IPS DF 6.9 (cell line): ENCODE measurements at places on chromosomes 5 and 9.

DNA sequence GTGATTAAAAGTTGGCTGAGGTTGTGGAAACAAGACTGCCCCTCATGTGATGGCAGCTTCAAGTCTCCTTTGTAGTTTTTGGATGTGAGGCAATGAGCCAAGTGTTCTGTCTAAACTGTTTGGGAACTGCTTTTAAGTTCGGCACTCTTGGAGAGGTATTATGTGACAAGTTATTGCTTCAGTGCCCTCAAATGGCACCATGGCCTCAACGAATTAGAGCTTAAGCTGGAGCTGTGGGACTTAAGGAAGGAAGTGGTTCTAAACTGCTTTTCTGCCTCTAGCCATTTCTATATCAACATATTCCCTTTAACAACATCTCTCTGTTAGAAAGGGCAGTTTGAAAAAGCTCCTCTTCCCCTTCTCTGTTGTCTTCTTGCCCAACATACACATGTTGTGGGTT lies 227.7 kb downstream of the RFK start:
- DNase-seq: no peak

DNA sequence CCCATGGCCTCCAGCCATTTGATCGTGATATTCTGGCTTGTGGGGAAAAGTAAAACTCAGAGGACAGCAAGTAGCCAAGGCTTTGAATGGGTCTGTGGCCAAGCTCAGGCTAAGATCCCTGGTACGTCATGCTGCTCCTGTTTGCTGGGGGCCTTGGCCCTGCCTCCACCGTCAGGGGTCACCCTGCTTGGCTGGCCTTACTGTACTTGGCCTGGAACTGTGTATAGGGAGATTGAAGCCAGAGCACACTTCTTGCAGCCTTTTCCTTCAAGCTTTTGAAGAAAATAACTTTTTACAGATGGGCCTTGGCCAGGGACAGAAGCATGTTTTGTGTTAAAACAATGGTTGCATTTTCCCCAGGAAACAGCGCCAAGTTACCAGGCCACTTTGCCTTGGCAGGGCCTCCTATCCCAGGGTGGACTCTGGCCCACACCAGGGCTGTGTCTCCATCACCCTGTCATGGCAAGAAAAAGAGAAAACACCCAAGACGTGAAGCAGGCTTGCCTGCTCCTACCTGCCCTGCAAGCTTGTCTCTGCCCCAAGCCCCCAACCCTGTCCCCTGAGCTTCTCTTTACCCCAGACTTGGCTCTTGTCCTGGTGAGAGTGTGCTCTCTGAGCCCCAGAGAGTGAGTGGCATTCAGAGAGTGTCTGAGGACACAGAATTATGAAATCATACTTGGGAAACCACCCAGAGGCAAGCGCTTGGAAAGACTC lies 286.9 kb downstream of the GADD45G start:
- DNase-seq: no peak

GRCh38 chr5:134581241-134581981 lies 51.2 kb downstream of the SAR1B start:
- DNase-seq: no peak

- DNase-seq: no peak
These were observed 48.5 kb downstream of the MFAP3 start for GRCh38 chr5:154087260-154087659.

DNA sequence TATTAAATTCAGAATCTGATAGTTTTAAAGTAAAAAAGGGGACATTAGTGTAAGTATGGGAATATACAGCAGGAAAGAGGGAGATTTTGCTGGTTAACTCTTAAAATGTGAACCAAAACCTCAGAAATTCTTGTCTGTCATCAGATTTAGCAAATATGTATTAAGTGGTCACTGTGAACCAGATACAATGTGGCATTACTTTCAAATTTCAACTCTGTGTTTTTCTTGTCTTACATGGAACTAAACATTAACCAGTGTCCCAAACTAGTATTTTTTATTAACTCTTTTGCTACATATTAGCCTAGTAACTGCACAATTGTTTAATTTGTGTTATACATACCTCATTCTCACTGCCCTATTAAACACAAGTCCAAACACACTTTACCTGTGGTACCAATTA lies 259.9 kb upstream of the RASA1 start:
- no peak for DNase-seq

- no peak for DNase-seq
These were observed 233.9 kb upstream of the RPS23 start for GRCh38 chr5:82512025-82512424.

DNA sequence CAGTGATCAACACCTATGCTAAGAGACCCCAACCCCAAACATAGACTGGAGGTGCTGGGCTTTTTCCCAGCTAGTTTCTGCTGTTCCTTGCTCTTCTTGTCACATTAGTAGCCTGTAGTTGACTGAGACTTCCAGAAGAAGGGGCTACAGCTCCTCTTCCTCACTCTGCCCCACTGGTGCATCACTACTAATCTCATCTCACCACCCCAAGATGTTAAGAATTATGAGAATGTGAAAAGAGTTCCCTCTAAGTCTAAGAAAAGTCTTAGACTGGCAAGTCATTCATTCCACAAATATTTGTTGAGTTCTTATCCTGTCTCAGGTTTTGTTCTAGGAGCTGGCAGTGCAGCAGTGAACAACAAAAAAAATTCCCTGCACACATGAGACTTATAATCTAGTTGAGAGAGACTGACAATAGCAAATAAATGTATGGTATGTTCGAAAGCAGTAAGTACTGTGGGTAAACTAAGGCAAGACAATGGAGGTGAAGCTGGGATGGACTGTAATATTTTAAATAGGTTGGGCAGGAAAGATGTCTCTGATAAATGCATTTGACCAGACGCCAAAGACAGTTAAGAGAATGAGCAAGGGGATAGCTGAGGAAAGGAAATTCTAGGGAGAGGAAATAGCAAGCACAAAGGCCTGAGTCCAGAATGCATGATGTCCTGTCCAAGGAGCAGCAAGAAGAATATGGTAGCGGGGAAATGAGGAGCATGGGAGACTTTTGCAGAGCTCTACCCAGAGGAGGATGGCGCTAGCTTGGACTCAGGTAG lies 92.3 kb downstream of the PTCD2 start:
- no peak for DNase-seq

- no peak for DNase-seq
These were observed 60.3 kb downstream of the TENT4A start for GRCh38 chr5:6773342-6774035.

GRCh38 chr5:116492016-116492623 lies 82.5 kb downstream of the SEMA6A start:
- DNase-seq: no peak

GRCh38 chr5:133428072-133428660 lies 184.2 kb downstream of the FSTL4 start:
- no peak for DNase-seq

GRCh38 chr9:76366275-76366674 lies 28.0 kb downstream of the RFK start:
- DNase-seq: no peak

DNA sequence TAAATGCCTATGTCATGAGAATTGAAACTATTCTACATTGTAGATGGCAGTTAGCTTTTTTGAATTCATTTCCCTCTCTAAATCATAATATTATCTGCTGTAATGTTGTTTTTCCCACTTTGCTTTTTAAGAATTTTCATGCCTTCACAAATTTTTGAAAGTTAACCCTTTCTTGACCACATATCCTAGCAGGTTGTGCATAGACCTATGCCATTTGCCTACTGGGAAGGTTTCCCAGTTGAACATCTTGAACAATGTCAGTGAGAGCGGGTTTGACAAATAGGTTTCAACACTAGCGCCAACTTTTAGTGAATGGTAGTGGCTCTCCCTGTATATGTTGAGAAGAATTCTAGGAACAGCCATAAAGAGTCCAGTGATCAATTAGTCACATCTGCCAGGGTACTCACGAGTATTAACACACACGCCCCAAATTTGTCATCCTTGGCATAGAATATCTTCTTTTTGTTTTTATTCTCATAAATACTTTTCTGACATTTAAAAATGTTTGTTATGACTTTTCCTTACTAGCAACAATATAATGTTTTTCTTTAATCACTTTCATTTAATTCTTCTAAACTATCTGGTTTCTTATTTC lies 307.6 kb downstream of the PJA2 start:
- DNase-seq: no peak

- no peak for DNase-seq
These were observed 85.6 kb downstream of the RAD23B start for GRCh38 chr9:107368696-107369095.

- DNase-seq: no peak
These were observed 29.4 kb upstream of the IL17B start for GRCh38 chr5:149408252-149409099.

DNA sequence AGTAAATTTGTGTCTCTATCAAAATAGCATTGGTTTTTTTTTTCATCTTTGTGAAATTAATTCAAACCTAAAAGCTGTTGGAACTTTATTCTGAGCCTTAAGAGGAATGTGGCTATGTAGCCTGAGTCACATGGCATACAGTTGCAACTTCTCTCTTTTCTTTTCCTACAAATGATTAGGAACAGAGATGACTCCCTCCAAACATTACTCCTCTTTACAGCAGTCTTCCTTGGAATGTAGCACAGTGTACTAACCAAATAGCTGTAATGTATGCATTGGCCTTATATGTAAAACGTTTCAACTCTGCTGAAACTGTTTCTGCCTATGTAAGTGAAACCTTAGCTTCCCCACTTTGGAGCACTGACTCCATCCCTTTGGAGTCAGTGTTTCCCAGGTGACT lies 100.9 kb upstream of the MAP1B start:
- no peak for DNase-seq
